ENCODE measurements at places on chromosomes 13 and 19. TPM values are rescaled to one million over a fixed set of nuclear protein-coding genes. Genes with fewer than 3 reads are reported as not detected.

DNA sequence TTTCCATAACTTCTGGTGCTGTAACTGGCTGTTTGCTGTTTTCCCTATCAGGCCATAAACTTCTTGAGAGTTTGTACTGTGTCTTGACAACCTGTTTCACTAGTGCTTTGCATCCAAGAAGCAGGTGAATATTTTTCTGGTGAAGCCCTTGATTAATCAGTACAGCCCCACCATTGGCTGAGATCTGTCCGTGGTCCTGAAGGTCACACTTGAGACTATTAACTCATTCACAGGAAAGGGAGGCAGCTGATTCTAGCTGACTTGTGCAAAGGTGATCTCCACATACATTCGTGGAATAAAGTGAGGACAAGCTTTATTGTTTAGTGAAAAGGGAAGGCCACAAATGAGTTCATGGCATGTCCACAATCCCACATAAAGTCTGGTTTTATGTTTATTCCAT, 61.4 kb upstream of the ZNF835 start:
- DNase-seq, result no peak

DNA sequence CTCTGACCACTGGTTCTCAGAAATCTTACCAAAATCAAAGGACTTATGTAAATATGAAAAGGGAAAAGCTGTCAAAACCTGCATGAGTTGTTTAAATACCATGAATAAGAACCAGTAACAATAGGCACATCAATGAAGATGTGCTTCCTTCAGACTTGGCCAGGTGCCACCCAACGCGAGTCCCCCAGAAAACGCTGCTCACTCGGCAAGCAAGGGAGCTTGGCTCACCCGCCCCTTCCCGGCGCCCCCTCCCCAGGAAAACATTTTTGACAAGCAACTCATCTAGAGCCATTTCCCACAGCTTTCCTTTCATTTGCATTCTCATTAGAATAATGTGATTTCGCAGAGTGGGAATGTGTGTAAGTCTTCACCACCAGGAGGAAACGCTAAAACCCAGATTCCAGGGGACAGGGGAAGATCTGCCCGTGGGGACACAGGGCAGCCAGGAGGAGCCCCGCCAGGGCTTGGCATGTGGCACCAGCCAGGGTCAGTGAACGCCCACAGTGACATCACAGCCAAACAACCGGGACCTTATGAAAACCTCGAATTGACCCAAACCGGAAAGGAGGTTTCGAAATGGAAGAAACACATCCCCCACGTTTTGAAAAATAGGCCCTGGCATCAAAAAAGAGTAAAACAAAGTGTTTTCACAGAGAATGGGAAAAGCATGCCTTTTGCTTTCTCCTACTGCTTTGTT, 366.2 kb upstream of the TSHZ3 start:
- DNase-seq, result peak; percentile 19

- DNase-seq, result no peak
Observed at GRCh38 chr13:99465454-99465853, 35.8 kb upstream of the TM9SF2 start.

GRCh38 chr13:48132961-48133360, 38.1 kb upstream of the MED4 start:
- DNase-seq, result no peak

DNA sequence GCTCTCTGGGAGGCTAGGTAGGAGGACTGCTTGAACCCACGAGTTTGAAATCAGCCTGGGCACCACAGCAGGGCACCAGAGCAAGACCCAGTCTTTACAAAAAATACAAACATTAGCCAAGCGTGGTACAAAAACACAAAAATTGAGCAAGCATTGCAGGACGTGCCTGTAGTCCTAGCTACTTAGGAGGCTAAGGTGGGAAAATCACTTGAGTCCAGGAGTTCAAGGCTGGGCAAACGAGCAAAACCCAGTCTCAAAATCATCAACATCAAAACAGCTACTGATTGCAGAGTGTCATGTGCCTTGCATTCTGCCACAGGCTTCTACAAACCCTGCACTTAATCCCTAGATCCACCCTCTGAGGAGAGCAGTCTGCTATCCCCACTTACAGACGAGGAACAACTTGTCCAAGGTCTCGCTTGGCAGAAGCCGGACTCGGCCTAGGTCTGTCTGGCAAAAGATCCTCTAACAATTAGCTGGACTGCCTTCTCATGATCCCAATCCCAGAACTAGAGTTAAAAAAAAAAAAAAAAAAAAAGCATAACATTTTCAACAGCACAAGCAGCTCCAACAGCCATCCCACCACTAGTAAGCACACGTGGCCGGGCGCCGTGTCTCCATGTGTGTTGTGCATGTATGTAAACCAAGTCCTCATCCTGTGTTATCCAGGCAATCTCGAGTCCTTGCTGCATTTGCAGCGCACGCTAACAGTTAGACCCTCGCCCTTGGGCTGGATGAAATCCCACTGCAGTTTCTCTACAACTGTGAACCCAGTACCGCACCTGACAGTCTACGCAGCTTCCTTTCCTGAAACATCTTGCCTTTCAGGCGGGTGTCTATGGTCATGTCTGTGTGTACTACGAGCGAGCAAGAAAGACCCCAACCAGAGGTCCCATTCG, 2.0 kb downstream of the PPP6R1 start:
- no peak for DNase-seq

DNA sequence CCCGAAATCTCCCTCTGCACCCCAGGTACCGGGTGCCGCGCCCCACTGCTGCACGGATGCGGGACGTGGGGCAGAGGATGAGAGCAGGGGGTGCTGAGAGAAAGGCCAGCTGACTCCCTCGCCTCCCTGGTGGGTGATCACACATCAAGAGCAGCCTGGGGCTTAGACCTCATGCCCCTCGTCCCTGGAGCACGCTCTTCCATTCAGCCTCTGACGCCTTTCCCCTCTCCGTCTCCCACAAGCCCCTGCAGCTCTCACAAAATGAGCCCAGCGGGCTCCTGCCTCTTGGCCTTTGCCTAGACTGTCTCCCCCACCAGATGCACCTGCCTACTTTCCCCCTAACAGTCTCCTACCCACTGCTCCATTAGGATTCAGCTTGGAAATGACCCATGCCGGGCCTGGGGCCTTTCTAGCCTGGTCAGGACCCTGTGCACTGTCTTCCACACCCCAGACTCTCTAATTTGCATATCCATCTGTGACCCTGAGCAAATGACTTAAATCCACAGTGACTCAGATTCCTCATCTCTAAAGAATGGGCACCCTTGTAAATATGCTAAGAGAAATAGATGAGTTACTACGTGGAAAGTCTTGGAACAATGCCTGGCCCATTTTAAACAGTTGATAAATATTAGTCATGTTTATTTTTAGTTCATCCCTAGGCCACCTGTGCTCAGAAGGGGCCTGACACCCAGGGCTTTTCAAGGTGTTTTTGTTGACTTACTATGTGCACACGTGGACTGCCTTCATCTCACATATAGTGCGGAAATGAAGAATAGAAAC, 582 bp upstream of the PTPRH start:
- no peak for DNase-seq

Gene HCST
- polyA plus RNA-seq, result 8.3 TPM

Gene GRK1
- polyA plus RNA-seq, result 0.34 TPM

Gene FFAR2
- 0.65 TPM for polyA plus RNA-seq

DNA sequence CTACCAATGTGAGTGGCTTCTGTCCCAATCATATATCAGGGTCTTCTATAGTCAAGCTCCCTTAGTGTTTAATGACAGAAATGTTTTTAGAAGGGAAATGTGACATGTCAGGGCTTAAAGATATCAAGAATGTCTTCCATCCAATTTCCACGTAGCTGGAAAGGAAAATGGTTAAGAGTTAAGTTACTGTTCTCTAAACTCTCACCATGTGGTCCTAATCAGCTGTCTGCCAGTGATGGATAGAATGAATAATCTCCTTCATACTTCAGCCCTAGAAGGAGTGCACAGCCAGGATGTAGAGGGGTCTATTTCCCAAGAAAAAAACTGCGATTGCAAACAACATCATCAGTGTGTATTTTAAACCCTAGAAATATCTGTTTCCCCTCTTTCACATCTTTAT, 36.3 kb downstream of the FLT1 start:
- no peak for DNase-seq

DNA sequence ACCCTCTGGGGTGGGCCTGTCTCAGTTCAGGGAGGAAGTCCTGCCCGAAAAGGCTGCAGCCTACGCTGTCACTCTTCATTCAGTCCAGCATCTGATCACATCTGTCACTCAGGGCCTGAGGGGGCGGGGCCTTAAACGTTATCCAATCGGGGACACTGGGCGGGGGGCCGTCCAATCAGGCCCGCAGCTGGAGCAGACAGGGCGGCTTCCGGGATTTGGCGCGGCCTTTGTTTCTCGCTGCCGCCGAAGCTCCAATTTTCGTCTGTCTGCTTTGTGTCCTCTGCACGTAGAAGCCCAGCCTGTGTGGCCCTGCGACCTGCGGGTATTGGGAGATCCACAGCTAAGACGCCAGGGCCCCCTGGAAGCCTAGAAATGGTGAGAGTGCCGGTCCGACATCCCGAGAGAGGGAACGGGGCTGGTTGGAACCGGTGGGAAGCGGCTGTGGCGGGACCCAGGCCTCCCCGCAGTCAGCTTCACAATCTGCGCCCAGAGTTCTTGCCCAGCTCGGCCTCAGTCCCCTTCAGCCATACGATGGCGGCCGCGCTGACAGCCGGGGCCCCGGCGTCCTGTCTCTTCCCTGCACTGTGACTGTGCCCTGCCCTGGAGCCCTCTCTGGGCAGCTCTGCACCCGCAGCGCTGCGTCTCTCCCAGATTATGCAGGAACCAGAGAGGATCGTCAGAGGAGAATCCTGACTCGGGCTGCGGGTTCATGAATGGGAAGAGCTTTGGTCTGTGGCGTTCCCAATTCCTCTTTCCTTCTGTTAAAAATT, at the start of gene ZNF730:
Gene ZNF730, plus strand, starts transcription at position 224 of the 770 bp plus-strand sequence. Its CDS starts 149 bp downstream, at position 373.
- DNase-seq, result peak; percentile 75

Measured in hindlimb muscle (tissue), 1 donor.